SK-N-SH (cell line): ENCODE measurements at places on chromosomes 11 and 22. TPM values are rescaled to one million over a fixed set of nuclear protein-coding genes. Genes with fewer than 3 reads are reported as not detected.

TENM4 gene
- 6.0 and 16.7 TPM in 2 replicates for polyA plus RNA-seq

FKBP2 gene
- polyA plus RNA-seq: 84.8 and 127 TPM in 2 replicates

GPHA2 gene
- polyA plus RNA-seq: not detected in 2 replicates

TP53AIP1 gene
- polyA plus RNA-seq: 0.05 TPM in 2 replicates

LRRC4C gene
- polyA plus RNA-seq: 0.16 and 0.21 TPM in 2 replicates

POU2AF3 gene
- 0.07 and 0.18 TPM in 2 replicates for polyA plus RNA-seq

SUSD2 gene
- polyA plus RNA-seq: 0.76 and 0.82 TPM in 2 replicates

FOLH1 gene
- polyA plus RNA-seq: not detected in 2 replicates

BTBD18 gene
- not detected in 2 replicates for polyA plus RNA-seq

MS4A2 gene
- not detected in 2 replicates for polyA plus RNA-seq

ASPHD2 gene
- 2.1 and 2.2 TPM in 2 replicates for polyA plus RNA-seq

CCDC88B gene
- polyA plus RNA-seq: 2.4 and 3.4 TPM in 2 replicates

HPX gene
- polyA plus RNA-seq: 1.8 and 2.3 TPM in 2 replicates

CDK2AP2 gene
- 32.8 and 47.9 TPM in 2 replicates for polyA plus RNA-seq

PIH1D2 gene
- 0.97 and 2.0 TPM in 2 replicates for polyA plus RNA-seq

MADD gene
- polyA plus RNA-seq: 10.6 and 16.4 TPM in 2 replicates

ESRRA gene
- 27.8 and 31.7 TPM in 2 replicates for polyA plus RNA-seq

ACTN3 gene
- polyA plus RNA-seq: 0.02 and 0.03 TPM in 2 replicates

KRTAP5-1 gene
- not detected in 2 replicates for polyA plus RNA-seq

YPEL4 gene
- 2.3 and 2.4 TPM in 2 replicates for polyA plus RNA-seq

RIC3 gene
- 0.54 and 1.2 TPM in 2 replicates for polyA plus RNA-seq

OR51B6 gene
- not detected in 2 replicates for polyA plus RNA-seq

CRYBB3 gene
- 0.10 and 0.35 TPM in 2 replicates for polyA plus RNA-seq

UCP3 gene
- 1.2 and 1.4 TPM in 2 replicates for polyA plus RNA-seq

KRTAP5-11 gene
- polyA plus RNA-seq: not detected in 2 replicates

DEPDC7 gene
- 9.7 and 14.2 TPM in 2 replicates for polyA plus RNA-seq

SYT7 gene
- 1.1 and 1.4 TPM in 2 replicates for polyA plus RNA-seq

ST14 gene
- not detected in 2 replicates for polyA plus RNA-seq

ZNF214 gene
- polyA plus RNA-seq: 1.4 and 2.5 TPM in 2 replicates

PHF5A gene
- 39.6 and 47.5 TPM in 2 replicates for polyA plus RNA-seq

PATE3 gene
- polyA plus RNA-seq: not detected in 2 replicates

PGA5 gene
- 0.23 TPM in 1 of 2 replicates, not detected in the other for polyA plus RNA-seq

STK33 gene
- 12.3 and 16.6 TPM in 2 replicates for polyA plus RNA-seq

OR5M10 gene
- polyA plus RNA-seq: not detected in 2 replicates

TTC36 gene
- polyA plus RNA-seq: 0.18 and 0.29 TPM in 2 replicates

TPBGL gene
- polyA plus RNA-seq: 0.03 TPM in 1 of 2 replicates, not detected in the other

GUCY1A2 gene
- 0.26 and 0.44 TPM in 2 replicates for polyA plus RNA-seq

THY1 gene
- 1,091 and 1,905 TPM in 2 replicates for polyA plus RNA-seq

GGT1 gene
- polyA plus RNA-seq: 1.6 and 1.8 TPM in 2 replicates

CLDN5 gene
- not detected in 2 replicates for polyA plus RNA-seq

RIMBP3B gene
- 0.02 TPM in 1 of 2 replicates, not detected in the other for polyA plus RNA-seq

MUC6 gene
- not detected in 2 replicates for polyA plus RNA-seq

CRACR2B gene
- 0.94 and 1.1 TPM in 2 replicates for polyA plus RNA-seq
